Thyroid gland (tissue), 4 donors: ENCODE measurements at places on chromosomes 4 and X.
A peak's percentile ranks its signal among the peaks of the same experiment; 100 is the strongest.

GRCh38 chr4:102758241-102759160 lies 2.3 kb downstream of the MANBA start:
- H3K4me3 ChIP-seq, result no peak overlapping the region
- H3K4me1 ChIP-seq, result no peaks in the 10 kb centered on the region
- H3K36me3 ChIP-seq, result no peaks in the 10 kb centered on the region
- no peaks in the 10 kb centered on the region for H3K27me3 ChIP-seq

DNA sequence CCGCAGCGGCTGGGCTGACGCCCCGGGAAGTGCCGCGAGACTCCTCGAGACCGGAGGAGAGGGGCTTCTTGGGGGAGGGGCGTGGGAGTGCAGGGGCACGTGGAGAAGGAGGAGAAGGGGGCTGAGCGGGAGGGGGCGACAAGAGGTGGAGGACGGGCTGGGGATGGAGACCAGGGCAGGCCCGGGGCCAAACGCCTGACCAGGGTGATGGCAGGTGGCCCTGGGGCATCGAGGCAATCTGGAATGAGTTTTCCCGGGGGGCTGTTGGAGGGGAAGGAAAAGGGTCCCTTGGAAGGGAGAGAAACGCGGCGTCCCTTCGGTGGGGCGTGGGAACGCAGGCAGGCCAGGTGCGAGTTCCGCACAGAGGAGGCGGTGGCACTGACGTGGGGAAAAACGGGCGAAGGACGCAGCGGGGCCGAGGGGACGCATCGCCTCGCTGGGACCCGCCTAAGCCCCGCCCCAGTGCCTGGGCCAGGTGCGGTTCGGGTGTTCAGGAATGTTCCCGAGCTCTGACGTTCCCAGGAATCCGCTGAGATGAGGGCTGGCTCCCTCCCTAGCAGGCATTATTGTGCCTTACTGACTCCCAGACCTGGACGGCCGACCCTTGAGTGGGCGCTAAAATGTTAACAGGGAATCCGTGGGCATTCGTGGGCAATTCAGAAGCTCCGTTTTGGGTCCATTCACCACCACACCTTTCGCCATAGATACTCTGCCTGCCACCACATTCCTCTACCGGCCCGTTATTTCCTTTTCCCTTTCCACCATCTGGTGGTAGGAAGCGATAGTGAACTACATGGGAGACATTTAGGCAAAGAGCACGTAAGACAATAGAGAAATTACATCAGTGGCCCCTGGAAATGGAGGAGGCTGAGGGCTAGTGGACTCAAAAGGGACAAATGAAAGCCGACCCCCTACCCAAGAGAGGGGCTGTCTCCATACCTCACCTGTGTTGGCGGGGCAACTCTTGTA lies 795 bp upstream of the SH3KBP1 start:
- peak overlapping the region; percentile 62 for H3K27ac ChIP-seq
- no peaks in the 10 kb centered on the region for H3K27me3 ChIP-seq
- no peaks in the 10 kb centered on the region for H3K4me1 ChIP-seq

DNA sequence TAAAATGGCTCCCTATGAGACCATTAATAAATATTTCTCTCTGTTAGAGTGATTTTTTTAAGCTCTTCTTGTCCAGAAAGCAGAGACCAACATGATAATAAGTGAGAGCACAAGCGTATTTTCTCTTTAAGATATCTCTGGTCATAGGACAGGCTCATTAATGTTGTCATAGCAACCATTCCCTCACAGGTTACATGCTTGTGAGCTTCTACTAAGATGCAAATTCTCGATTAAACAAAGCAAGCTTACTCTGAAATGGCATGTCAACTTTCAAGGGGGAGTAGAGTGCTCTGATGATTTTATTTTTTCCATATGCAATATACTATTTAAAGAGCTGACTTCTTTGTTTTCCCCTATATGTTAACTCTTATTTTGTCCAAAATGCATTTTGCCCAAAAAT lies 487.2 kb upstream of the LCORL start:
- no peaks in the 10 kb centered on the region for H3K27me3 ChIP-seq
- H3K36me3 ChIP-seq, result no peaks in the 10 kb centered on the region
- no peak for DNase-seq
- H3K4me3 ChIP-seq, result no peak overlapping the region
- no peak overlapping the region for H3K27ac ChIP-seq

GRCh38 chrX:109624641-109625616 lies at the start of gene KCNE5:
Gene KCNE5 (minus strand): TSS chrX:109625172. CDS start chrX:109625020, 152 bp downstream.
- H3K27ac ChIP-seq, result no peak within 1 kb of the TSS
- H3K4me3 ChIP-seq, result no peak within 1 kb of the TSS
- H3K4me1 ChIP-seq, result no peaks in the 10 kb centered on the region
- no peak for DNase-seq
- no peaks in the 10 kb centered on the region for H3K36me3 ChIP-seq

GRCh38 chr4:158811216-158811540 lies 42.4 kb downstream of the FNIP2 start:
- peaks cover 24% of the 10 kb centered on the region for H3K4me1 ChIP-seq
- H3K36me3 ChIP-seq, result no peaks in the 10 kb centered on the region
- H3K4me3 ChIP-seq, result no peak overlapping the region
- peak overlapping the region; percentile 71 for H3K27ac ChIP-seq
- H3K27me3 ChIP-seq, result no peaks in the 10 kb centered on the region

- no peak overlapping the region for H3K27ac ChIP-seq
- no peak for DNase-seq
- H3K27me3 ChIP-seq, result no peaks in the 10 kb centered on the region
- no peaks in the 10 kb centered on the region for H3K36me3 ChIP-seq
- H3K4me3 ChIP-seq, result no peak overlapping the region
Measured at GRCh38 chr4:182600856-182601255, 316.3 kb downstream of the DCTD start.

GRCh38 chrX:125378205-125378604 lies 58.5 kb downstream of the TEX13C start:
- no peaks in the 10 kb centered on the region for H3K36me3 ChIP-seq
- no peaks in the 10 kb centered on the region for H3K4me1 ChIP-seq
- H3K4me3 ChIP-seq, result no peak overlapping the region
- no peak overlapping the region for H3K27ac ChIP-seq
- peaks cover 3% of the 10 kb centered on the region for H3K27me3 ChIP-seq

- no peak overlapping the region for H3K4me3 ChIP-seq
- H3K27ac ChIP-seq, result no peak overlapping the region
- no peaks in the 10 kb centered on the region for H3K36me3 ChIP-seq
- no peak for DNase-seq
- no peaks in the 10 kb centered on the region for H3K27me3 ChIP-seq
Measured at GRCh38 chr4:90536408-90536807, 409.2 kb downstream of the CCSER1 start.

GRCh38 chrX:39140581-39140980 lies 339.3 kb downstream of the MID1IP1 start:
- H3K27me3 ChIP-seq, result no peaks in the 10 kb centered on the region
- DNase-seq, result no peak
- H3K4me1 ChIP-seq, result no peaks in the 10 kb centered on the region
- no peak overlapping the region for H3K27ac ChIP-seq
- H3K4me3 ChIP-seq, result no peak overlapping the region

DNA sequence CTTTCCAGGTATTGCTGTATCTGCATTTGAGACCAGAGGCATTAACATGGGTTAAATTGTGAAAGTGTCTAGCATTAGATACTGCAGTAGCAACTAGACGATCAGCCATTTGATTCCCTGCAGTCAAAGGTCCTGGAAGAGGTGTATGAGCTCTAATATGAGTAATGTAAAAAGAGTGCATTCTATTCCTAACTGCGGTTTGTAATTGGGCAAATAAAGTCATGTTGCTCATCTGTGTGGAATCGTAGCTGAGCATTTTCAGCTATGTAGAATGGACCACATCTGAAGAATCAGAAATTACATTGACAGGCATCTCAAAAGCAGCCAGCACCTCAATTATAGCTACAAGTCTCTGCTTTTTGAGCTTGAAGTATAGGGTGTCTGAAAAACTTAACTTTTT lies 157.6 kb downstream of the ZNF518B start:
- no peak overlapping the region for H3K27ac ChIP-seq
- no peak for DNase-seq
- no peak overlapping the region for H3K4me3 ChIP-seq
- H3K36me3 ChIP-seq, result no peaks in the 10 kb centered on the region

DNA sequence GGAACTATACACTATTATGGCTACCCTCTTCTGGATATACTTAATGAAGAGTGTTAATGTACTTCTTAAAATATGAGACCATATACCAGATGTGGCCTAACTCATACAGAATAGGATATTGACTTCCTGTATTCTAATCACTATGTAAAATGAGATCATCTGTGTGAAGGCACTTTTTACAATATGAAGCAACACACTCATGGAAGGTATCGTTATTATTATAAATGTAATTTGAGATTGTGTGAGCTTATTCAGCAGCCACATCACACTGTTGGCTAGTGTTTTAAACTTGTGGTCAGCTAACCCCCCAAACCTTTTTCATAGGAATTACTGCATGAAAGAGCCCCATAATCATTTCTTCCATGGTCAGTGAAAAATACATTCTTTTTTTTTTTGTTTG lies 281.8 kb upstream of the TEX13A start:
- no peaks in the 10 kb centered on the region for H3K27me3 ChIP-seq
- H3K4me3 ChIP-seq, result no peak overlapping the region
- H3K27ac ChIP-seq, result no peak overlapping the region
- H3K36me3 ChIP-seq, result no peaks in the 10 kb centered on the region

GRCh38 chr4:142801966-142802365 lies 44.1 kb downstream of the INPP4B start:
- H3K4me1 ChIP-seq, result no peaks in the 10 kb centered on the region
- H3K27ac ChIP-seq, result no peak overlapping the region
- DNase-seq, result no peak
- no peak overlapping the region for H3K4me3 ChIP-seq
- no peaks in the 10 kb centered on the region for H3K27me3 ChIP-seq
- no peaks in the 10 kb centered on the region for H3K36me3 ChIP-seq

DNA sequence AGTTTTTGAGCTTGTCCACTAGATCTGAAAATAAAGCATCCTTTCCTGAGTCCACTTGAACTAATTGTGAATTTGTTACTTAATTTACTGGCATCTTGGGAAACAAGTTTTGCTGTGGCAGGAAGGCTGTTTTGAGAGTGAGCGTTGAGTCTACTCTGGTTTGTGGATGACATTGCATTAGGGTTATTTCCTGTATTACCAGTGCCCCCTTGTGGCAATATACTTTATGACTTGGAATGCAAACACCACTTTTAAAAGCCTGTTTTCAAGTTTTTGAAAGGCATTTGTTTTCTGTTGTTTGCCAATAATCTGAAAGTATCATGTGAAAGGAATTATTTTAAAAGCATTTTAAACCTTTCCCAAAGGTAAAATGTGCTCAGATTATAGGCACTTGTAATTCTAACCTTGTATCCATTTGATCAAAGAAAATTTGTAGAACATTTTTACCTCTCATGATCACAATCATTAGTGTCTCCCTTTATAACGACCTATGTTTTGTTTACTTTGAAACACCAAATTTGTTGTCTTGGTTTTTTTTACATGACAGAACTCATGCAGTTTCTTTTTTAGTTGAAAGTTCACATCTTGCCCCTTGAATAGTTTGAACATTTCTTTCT lies 18.0 kb upstream of the CYP2U1 start:
- no peak overlapping the region for H3K4me3 ChIP-seq
- no peaks in the 10 kb centered on the region for H3K4me1 ChIP-seq
- no peaks in the 10 kb centered on the region for H3K27me3 ChIP-seq
- H3K27ac ChIP-seq, result no peak overlapping the region

DNA sequence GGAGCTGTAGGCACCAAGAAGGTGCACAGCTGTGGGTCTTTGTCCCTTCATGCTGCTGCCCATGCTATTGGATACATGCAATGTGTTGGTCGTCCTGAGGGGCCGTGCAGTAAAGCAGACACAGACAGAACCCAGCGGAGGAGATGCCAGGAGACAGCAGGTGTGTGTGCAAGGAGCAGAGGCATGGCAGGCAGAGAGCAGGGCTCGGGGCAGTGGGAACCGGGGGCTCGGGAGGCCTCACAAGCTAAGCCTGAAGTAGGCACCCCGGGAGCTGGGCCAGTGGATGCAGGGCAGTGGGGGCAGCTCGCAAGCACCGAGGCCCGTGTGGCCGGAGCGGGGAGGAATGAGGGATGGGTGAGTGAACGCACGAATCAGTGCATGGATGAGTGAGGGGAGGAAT lies 13.2 kb downstream of the HTRA3 start:
- no peaks in the 10 kb centered on the region for H3K27me3 ChIP-seq
- H3K27ac ChIP-seq, result no peak overlapping the region
- DNase-seq, result no peak
- peaks cover 7% of the 10 kb centered on the region for H3K4me1 ChIP-seq

DNA sequence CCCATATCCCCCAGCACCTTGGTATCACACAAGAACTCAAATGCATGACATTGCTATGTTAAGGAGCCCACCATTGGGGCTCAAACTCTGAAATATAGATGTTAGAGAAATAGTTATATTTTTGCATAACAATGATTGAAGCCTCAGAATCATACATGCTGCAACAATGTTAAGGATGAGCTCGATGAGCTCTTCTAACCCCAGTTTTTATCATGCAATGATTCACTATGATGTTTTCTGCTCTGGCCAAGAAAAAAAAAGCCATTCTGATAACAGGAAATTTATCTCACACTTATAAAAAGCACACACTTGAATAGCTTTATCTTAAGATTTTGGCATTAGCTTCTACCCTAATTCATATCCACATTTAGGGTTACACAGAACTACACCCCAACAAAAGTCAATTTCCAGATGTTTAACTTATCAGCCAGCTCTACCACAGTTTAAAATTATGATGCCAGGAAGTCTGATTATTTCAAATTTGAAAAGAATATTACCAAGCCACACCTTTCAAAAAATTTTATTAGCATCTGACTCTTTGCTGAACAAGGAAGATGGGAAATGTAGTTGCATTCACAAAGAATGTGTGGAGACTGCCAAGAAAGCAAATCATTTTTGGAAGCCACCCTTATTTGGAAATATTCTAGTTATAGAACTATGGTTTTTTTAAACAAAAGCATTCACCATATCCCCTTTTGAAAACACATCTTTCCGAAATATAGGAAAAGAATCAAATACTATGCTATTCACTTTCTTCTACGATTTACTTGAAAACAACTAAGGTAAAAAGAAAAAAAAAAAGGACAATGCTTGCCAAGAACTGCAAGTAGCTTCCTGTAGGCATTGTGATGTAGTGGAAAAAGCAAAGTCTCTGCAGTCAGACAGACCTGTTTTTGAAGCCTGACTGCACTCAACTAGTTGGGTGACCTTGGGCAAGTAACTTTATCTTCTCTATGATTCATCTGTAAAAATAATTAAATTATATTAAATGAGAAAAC lies 100.8 kb upstream of the PLS3 start:
- no peak overlapping the region for H3K4me3 ChIP-seq
- H3K36me3 ChIP-seq, result no peaks in the 10 kb centered on the region
- H3K27ac ChIP-seq, result no peak overlapping the region
- H3K27me3 ChIP-seq, result no peaks in the 10 kb centered on the region

GRCh38 chr4:85676050-85676425 lies 201.1 kb downstream of the ARHGAP24 start:
- no peak overlapping the region for H3K4me3 ChIP-seq
- H3K4me1 ChIP-seq, result no peaks in the 10 kb centered on the region
- H3K27me3 ChIP-seq, result no peaks in the 10 kb centered on the region
- H3K27ac ChIP-seq, result no peak overlapping the region
- H3K36me3 ChIP-seq, result no peaks in the 10 kb centered on the region
- no peak for DNase-seq
